ENCODE measurements at places on chromosomes 6 and 20. TPM values are rescaled to one million over a fixed set of nuclear protein-coding genes. Genes with fewer than 3 reads are reported as not detected.

DNA sequence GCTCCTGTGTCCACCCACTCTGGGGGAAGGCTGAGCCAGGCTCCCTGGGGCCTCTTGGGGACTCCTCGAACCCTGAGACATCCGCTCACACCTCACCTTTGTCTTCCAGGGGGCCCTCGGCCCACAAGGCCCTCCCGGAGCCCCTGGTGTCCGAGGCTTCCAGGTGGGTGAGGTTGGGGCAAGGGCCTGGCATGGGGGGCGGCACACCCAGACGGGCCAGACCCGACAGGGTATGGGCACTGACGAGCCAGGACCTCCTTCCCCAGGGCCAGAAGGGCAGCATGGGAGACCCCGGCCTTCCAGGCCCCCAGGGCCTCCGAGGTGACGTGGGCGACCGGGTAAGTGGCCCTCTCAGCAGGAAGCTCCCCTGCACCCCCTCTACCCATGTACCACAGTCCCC, 13.4 kb downstream of the COL9A3 start:
- no peak for DNase-seq

DNA sequence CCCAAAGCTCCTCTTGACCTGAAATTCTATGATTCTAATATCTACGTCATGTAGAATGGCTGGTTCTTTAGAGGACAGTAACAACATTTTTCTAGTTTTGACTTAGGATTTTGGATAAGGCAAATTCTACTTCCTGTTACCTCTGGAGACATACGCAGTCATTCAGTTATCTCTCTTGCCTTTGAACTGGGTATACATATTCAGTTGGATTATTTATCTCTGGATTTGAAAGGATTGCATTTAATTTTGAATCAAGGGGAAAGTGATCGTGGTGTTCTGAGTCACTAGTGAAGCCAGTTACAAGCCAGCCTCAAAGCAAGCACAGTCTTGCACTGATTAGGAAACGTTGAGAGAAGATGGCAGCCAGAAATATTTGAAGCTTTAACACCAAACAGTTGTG, 35.3 kb upstream of the BCAS1 start:
- no peak for DNase-seq

DNA sequence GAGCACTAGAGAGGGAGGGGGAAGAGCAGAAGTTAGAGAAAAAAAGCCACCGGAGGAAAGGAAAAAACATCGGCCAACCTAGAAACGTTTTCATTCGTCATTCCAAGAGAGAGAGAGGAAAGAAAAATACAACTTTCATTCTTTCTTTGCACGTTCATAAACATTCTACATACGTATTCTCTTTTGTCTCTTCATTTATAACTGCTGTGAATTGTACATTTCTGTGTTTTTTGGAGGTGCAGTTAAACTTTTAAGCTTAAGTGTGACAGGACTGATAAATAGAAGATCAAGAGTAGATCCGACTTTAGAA, 2.0 kb downstream of the ID4 start:
- no peak for DNase-seq

- DNase-seq: no peak
Measured at GRCh38 chr20:22546344-22546743, 38.0 kb downstream of the FOXA2 start.

DNA sequence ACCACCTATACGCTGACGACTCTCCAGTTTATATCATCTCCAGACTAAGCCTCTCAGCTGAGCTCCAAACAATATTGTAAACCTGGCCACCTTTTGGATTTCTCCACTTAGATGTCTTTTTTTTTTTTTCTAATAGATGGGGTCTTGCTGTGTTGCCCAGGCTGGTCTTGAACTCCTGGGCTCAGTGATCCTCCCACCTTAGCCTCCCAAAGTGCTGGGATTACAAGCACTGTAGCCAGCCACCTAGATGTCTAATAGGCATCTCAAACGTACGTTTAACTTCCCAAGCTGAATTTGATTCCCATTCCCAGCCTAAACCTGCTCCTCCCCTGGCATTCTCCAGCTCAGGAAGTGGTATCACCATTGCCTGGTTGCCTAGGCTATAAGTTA, 5.2 kb downstream of the DDR1 start:
- DNase-seq: no peak

Gene SNAP91
- 0.66 TPM for total RNA-seq

DNA sequence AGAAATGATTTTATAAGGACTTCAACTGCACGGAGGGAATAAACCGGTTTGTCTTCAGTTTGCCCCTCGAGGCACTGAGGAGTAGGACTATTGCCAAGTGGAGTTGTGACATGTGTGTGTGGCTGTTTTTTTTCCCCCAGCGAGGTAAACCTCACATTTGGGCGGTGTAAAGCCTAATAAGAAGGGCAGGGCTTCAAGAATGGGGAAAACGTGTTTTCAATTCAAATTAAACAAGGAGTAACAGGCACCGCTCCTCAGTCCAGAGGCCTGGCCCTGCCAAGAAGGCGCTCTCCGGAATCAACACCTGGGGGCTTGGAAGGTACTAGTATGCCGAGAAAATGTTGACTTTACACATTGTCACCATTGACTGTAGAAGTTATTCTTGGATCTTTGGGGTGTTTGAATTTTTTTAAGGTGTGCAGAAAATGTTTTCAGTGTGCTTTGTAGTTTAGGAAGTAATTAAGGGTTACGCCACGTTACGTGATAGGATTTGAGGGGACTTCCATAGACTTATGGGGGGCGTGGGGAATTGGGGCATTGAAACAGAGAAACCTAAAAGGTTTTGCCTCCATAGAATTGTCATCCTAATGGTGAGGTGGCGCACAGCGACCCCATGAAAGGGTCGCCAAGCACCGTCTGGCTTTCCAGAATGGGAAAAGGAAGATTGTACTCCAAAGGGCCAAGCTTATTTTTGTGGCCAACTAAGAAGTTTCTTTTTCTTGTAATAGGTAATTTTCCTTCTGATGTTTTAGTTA, 791 bp downstream of the ADGRG6 start:
- no peak for DNase-seq

DNA sequence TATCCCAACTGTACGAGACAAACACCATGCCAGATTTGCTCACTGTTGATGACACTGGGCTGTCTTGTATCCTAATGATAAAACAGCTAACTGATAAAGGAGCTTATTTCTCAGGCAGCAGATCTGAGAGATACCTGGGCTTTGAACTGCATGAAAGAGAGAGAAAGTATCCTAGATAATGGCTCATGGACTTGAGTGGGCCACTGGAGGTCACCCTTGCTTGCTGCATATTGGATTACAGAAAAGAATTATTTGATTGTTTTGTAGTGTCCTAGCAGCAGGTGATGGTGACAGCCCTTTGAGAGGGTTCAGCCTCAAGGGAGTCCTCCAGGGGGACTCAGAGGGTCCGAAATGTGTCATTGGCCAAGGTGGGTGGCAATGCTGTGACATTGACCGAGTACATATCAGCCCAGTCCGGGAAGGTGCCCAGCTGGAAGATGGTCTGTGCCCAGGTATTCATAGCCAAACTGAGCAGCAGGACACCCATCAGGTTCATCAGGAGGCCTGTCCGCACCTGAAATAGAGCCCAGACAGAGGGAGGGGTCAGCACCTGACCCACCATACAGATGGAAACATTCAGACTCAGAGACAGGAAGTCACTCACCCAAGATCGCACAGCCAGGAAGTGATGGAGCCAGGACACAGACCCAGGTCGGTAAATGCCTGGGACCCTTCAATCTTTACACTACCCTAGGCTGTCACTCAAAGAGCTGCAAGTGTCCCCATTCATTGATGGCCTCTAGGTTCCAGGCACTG, 9.4 kb upstream of the OCSTAMP start:
- no peak for DNase-seq

GRCh38 chr6:4545893-4546292, 230.3 kb upstream of the CDYL start:
- no peak for DNase-seq

Gene RAET1L
- not detected for total RNA-seq

DNA sequence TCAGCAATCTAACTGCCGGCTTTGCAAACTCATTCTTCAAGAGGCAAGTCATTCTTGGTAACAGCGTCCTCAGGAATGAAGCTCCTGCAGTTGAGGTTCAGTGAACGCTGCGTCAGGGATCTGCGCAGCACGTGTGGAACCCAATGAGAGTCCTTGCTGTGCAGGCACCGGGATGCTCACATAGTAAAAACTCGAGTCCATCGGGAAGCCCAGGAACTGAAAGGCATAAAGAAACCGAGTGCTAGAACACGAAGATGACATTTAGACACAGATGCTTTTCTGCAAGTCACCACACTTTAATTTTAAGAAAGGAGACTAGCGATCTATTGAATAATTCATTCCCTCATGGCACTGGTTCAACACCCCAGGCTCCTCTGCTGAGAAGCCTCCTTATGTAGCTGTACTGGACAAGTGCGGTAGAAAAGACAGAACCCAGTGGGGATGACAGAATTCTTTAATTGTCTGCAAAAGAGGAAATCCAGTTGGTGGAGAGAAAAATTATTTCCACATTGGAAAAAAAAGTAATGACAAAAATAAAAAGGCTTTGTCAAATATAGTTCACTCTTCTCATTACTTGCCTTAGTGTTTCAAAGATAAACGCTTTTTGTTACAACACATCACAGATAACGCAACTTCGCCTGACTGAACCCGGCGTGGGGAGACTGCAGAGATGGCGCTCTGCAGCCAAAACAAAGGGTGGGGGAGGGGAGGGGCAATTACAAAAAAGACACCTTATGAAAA, 1.9 kb upstream of the AFDN start:
- DNase-seq: no peak

DNA sequence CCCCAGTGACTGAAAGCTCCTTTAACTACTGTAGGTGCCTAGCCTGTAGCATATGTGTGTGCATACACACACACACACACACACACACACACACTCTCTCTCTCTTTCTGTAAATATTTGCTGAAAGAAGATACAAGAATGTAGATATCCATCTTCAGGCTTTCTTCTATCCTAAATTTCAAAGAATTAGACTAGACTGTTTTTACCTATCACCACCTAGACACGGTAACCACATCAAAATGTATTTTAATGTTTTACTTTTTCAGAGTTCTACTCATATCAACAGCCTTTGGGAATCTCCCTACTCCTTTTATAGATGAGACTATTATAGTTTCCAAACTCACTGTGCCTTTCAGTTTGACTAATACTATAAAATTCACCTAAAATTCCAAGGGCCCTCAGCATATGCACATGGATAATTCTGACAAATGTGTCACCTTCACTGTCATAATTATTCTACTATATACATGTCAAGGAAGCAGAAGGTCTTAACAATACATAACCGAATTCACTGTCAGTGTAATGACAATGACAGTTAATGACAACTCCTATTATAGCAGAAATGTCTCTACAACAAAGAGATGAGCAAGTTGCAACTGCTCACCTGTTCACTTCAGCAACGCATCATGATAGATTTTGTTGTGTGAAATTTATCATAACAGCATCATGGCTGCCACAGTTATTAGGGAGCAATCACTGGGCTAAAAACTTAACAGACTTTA, 236.5 kb downstream of the GMPR start:
- no peak for DNase-seq

Gene LRP11
- total RNA-seq: 28.0 TPM

Gene PGC
- 91.1 TPM for total RNA-seq

DNA sequence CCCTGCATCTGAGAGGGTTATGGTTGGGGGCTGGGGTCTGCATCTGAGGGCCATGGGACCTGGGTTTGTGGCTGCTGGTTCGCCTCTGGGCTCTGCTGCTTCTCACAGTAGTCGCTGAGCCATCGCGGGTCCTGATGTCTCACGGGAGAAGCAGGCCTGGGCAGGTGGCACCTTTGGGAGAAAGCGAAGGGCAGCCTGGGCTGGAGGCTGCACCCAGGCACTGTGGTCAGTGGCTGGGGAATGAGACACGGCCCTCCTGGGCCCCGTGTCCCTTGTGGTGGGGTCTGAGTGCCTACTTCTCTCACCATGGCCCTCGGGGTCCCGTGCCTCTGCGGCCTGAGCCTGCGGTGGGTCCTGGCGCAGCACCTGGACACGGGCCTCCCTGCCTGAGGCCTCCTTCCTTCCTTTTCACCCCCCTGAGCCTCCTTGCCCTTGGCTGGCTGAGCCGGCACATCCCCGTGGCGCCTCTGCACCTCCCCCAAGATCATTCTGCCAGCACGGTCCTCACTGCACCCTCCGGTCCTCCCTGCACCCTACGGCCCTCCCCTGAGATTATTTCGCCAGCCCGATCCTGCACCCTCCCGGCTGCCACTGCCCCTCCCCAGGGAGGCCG, 206.0 kb downstream of the ERMARD start:
- no peak for DNase-seq

All from body of pancreas (tissue), 4 donors.